ENCODE measurements at places on chromosomes 7 and 10.

GRCh38 chr7:30348083-30348560 is 63.7 kb downstream of the ZNRF2 start:
- no peak for DNase-seq

- DNase-seq, result no peak
Observed at GRCh38 chr7:114181280-114181679, 233.3 kb upstream of the FOXP2 start.

- DNase-seq, result no peak
Observed at GRCh38 chr7:100957832-100958421, 8.6 kb downstream of the MUC3A start.

DNA sequence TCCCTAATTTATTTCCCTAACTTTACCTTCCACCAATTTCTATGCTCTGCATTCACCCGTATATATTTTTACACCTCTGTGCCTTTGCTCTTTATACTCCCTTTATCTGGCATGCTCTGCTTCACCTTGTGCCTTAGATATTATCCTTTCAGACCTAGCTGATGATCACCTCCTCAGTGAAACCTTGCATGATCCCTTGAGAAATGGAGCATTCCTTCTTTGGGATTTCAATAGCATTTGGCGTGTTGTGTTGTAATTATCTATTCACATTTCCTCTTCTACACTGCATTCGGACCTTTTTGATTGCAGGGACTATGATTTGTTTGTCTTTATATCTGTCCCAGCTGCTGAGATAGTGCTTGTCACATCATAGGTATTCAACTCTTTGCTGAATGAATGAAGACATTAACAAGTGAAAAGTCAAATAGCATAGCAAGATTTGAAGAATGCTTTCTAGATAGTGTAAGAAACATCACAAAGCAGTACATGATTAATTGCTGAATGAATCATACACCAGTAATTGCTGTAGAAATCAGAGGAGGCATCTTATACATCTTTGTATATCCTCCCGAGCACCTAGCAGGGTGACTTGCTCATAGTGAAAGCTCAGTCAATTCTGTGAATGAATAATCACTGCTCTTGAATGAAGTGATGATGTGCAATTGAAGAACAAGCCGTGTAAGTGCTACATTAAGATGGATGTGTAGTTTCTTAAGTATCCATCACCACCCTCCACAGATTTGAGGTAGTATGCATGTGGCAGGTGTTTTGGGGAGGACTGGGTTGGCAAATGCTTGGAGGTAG is 2.0 kb upstream of the TM9SF3 start:
- DNase-seq, result no peak

- no peak for DNase-seq
Observed at GRCh38 chr7:116443646-116444045, 55.9 kb upstream of the CAV2 start.

- DNase-seq, result no peak
Observed at GRCh38 chr10:69835233-69835632, 33.5 kb downstream of the COL13A1 start.

DNA sequence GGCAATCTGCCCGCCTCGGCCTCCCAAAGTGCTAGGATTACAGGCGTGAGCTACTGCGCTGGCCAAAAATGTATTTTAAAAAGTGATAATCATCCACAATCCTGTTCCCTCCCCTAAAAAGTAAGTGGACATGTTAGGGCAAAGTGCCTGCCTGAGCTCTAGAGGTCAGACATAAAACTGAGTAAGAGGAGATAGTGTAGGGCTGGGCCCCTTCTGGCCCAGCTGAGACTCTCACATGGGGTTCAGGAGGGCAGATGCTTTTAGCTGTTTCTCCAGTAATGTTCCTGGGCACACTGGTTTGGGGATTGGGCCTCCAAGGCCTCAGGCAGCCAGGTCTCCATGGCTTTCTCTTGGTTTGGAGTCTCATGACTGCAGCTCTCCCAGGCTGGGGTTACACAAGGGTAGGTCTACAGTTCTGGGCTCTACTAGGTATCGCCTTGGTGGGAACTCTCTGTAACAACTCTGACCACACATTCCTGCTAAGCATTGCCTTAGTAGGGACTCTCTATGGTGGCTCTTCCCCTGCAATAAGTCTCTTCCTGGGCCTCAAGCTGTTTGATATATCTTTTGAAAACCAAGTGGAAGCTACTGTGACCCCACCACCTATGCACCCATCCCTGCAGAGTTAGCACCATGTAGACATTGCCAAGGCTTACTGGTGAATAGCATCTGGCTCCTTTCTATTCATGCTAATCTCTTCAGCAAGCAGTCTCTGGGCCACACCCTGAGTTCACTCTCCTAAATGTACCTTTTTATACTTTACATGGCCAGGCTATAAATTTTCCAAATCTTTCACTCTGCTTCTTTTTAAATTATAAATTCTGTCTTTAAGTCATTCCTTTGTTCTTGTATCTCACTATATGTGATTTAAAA is 6.9 kb upstream of the NUDCD3 start:
- no peak for DNase-seq

- DNase-seq, result no peak
Observed at GRCh38 chr10:96250349-96250748, 21.0 kb downstream of the BLNK start.

- no peak for DNase-seq
Observed at GRCh38 chr7:137753948-137754851, 92.6 kb downstream of the DGKI start.

GRCh38 chr7:47954231-47954911 is 6.1 kb upstream of the PKD1L1 start:
- no peak for DNase-seq

- peak; percentile 48 for DNase-seq
Observed at GRCh38 chr7:101681170-101682007, 52.3 kb upstream of the MYL10 start.

DNA sequence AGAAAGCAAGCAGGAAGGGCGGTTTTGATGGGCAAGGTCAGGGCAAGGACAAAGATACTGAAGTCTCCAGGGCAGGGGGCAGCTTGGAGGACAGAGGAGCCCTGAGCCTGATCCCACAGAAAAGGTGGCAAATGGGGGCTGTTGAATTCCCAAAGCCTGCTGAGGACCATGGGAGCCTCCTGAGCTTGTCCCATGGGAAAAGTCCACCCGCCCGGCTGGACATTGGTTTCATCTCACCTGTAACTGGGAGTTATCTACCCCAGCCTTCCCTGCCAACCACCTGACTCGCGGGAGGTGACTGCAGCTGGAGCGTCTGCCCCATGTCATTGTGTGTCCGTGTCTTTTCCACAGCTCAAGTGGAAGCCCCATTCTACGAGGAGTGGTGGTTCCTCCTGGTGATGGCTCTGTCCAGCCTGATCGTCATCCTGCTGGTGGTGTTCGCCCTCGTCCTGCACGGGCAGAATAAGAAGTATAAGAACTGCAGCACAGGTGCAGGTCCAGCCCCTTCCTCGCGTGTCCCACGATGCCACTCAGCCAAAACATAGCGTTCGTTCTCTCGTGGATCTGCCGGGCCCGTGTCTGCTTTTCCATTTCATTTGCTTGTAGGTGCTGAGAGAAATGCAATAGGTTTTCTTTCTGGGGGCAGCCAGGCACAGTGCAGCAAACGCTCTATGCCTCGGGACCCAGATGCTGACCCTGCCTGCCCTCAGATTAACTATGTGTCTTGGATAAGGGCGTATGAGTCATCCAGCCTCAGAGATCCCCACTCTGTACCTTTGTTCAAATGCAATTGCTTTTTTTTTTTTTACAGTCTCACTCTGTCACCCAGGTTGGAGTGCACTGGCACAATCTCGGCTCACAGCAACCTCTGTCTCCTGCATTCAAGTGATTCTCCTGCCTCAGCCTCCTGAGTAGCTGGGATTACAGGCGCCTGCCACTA is 444.5 kb upstream of the FOXK1 start:
- no peak for DNase-seq
